ENCODE measurements at places on chromosomes 1 and 21.

DNA sequence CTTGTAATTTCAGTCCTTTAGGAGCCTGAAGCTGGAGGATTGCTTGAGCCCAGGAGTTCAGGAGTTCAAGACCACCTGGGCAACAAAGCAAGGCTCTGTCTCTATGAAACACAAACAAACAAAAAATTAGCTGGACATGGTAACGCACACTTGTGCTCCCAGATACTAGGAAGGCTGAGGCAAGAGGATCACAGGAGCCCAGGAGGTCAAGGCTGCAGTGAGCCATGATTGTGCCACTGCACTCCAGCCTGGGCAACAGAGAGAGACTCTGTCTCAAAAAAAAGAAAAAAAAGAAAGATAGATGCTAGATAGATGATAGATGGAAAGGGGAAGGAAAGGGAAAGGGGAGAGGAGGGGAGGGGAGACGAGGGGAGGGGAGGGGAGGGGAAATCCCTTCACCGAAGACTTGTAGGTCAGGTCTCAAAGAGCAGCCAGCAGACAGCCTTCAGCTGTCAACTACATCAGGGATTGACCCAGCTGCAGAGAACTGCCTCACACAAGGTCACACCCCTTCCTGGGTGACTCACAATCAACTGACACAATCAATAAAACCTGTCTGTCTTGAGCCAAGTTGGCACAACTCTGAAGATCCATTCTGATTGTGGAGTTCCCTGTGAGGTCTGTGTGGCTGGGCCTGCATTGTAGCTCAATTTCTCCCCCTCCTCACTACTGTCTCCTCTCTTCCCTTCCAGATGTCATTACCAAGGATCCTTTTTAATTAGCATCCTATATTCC, 200.6 kb downstream of the RGS7 start:
- no peak for DNase-seq

GRCh38 chr1:22323141-22323845, 128.4 kb upstream of the ZBTB40 start:
- no peak for DNase-seq

DNA sequence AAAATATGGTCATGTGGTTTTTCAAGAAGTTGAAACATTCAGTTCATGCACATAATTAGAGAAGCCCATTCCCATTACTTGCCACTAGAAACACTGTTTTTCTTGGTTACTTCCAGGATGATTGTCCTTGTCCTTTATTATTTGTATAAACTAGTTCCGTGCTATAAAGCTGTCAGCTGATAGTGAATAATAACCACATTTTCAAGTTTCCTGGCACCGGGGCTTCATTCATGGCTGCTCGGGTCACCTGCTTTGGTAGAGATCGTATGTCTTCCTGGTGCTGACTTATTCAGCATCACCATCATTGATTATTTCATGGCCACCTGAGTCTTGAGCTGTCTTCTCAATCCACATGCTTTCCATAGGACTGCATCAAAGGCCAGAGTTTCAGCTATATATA, 62.9 kb upstream of the ZNF326 start:
- no peak for DNase-seq

- no peak for DNase-seq
Measured at GRCh38 chr1:205190845-205191577, 20.5 kb downstream of the DSTYK start.

DNA sequence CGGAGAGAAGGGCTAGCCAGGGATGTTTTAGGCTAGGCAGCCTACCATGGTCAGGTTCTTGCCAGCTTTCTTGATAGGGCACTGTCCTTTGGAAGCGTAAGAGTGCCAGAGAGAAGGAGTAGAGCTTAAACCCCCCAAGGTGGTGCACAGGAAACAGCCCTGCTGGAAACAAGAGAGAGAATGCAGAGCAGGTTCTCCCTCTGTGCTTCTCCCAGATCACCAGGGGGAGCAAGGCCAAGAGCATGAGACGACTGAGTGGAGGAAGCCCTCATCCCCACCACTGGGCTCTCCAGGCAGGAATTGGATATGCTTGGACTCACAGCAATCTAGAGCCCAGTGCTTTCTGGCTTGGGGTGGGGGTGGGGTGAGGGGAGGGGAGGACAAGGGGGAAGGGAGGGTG, 49.8 kb downstream of the ATP2B4 start:
- DNase-seq, result no peak

- DNase-seq, result no peak
Measured at GRCh38 chr1:15955552-15955951, 20.3 kb downstream of the ZBTB17 start.

- peak; percentile 25 for DNase-seq
Measured at GRCh38 chr1:225772323-225772768, 5.3 kb upstream of the SRP9 start.

GRCh38 chr1:183711741-183712361, 58.7 kb upstream of the APOBEC4 start:
- DNase-seq, result no peak

DNA sequence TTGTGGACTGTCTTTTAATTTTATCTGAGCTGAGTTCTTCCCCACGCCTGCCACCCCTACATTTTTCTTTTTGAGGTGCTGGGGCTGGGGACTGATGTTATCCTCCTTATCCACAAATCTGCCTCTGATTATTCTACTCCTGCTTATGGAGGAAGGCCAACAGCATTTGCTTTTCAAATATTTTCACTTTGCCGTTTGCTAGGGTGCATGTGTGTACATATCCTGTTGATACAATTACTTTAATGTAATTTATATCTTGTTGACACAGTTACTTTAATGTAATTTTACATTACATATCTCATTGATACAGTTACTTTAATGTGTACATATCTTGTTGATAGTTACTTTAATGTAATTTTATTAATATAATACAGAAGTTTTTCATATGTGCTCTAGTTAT, 36.2 kb downstream of the PRRC2C start:
- no peak for DNase-seq

DNA sequence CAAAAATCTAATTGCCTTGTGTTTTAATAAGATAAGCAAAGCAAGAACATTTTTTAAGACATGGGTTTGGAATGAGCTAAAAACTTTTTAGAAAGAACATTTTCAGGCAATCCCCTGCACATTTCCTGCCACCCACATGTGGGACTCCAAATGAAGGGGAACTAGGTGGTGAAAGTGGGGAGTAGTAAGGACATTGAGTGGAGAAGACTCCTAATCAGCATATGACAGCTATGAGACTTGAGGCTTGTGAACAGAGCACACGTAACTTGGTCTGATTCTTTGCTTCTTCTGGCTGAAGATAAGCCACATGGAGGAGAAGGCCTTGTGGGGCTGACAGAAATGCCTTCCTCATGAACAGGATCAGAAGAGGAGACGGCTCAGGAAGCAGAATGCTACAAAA, 50.3 kb downstream of the FCER1A start:
- DNase-seq, result no peak

GRCh38 chr1:167118188-167118587, 24.3 kb downstream of the STYXL2 start:
- no peak for DNase-seq

- DNase-seq, result no peak
Measured at GRCh38 chr1:179034720-179035119, 9.0 kb downstream of the FAM20B start.

- peak; percentile 53 for DNase-seq
Measured at GRCh38 chr1:26853156-26853555, 9.8 kb upstream of the SFN start.

DNA sequence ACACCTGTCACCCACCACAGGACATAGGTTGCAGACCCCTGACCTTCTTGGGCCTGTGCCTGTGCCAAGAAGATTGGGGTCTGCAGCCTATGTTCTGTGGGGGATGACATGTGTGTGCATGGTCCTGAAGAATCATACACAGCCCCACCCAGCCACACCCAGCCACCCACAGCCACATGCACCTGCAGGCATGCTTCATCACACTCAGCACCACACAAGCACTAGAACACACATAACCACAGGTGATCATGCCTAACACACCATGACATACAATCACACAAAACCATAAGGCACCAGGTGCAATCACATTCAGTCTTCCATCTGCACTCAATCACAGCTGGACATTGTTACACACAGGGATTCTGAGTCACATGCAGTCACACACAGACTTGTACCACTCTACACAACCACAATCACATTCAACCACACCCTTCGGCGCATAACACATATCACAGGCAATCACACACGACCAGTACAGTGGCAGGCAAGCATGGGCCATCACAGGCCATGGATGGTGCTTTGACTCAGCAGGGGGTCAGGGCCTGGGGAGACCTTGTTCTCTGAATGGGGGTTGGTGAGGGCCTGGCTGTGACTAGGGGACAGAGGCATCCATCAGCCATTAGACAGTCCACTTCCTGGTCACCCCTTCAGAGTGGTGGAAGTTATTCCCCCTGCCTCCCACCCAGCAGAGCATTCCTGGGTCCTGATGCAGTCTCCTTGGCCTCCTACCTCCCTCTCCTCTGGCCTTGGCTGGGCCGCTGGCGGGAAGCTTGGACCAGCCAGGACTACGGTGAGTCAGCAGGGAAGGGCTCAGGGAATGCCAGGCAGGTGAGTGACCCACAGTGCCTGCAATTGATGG, 44.3 kb upstream of the EPS8L3 start:
- DNase-seq, result no peak

DNA sequence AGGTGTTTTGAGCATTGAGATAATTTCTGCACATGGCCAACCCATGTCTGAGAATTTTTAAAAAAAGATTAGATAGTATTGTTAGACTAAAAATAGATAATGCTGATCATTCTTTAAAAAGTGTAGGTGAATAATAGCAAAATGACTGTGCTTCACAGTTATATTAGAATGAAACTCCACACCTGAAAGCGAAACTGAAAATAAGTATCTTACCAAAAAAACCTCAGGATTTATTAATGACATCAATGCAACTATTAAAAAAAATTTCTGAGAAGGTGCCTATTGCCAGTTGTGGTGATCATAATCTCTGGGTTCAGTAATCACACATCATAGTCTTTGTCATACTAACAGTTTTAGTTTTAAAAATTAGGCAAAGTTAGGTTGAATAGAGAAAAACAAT, 36.5 kb downstream of the PLA2G4A start:
- DNase-seq, result no peak

DNA sequence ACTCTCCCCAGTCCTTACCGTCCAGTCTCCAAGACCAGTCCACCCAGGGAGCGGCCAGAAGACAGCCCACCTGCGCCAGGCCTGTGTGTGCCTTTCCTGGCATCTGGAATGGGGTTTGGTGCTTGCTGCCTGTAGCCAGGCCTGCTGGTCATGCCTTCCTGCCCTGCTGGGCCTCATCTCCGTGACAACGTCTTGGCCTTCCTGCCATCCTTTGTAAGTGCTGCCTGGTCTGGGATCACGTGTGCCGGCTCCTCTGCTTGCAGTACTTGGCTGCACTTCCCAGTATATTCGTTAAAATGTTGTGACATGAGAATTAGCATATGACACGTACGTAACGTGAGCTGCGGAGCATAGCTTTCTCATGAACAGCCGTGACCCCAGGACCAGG, 145.3 kb upstream of the COL6A1 start:
- no peak for DNase-seq

DNA sequence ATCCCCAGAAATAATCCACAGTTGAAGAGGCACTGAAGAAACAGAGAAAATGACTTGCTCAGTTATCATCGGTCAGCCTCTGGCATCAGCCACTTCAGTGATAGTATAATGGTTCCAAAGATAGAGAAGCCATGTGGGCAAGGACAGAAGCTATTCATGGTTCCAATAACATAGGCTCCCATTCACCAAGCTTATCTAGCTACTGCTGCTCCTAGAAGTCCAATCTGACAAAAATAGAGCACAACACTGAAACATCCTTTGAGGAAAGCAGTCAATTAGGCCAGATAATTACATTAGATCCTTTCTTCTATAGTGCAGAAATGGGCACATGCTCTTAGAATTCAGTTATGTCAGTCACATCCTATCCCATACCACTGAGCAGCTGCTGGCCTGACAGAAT, 33.5 kb upstream of the CRB1 start:
- no peak for DNase-seq

DNA sequence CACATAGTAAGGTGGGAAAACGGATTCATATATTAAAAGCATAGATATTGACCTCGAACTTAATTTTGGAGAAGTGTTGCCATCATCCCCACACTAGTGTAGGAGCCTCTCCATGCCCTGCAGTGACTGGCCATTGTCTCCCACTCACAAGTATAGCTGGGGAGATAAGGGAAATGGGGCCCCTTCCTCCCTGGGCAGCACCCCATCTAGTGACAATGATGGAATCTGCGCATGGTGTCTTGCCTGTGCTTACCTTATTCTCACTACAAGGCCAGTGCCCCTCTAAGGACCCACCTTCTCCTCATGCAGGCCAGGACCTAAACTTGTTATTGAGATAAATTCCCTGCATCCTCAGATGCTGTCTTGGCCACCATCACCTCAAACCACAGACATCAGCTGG, 374.9 kb downstream of the NTNG1 start:
- DNase-seq, result no peak

DNA sequence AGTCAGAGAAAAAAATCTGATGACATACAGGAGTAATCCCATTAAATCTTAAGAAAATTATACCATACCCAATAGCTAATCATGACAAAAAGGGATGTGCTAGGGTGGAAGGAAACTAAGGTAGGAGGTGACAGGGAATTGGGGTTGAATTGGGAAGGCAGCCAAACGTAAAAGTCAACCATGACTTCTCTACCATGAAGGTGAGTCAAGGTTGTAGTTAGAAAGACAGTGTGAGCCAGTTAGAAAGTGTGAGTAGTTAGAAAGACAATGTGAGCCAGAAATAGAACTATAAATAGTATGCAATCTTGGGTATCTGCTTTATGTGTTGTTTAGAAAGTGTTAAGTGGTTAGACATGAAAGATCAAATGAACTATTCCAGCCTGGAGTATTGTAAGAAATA, 556.8 kb downstream of the AGBL4 start:
- DNase-seq, result no peak

- no peak for DNase-seq
Measured at GRCh38 chr1:224734261-224734935, 118.3 kb downstream of the CNIH3 start.

- DNase-seq, result no peak
Measured at GRCh38 chr1:10791105-10791951, 5.1 kb downstream of the CASZ1 start.

DNA sequence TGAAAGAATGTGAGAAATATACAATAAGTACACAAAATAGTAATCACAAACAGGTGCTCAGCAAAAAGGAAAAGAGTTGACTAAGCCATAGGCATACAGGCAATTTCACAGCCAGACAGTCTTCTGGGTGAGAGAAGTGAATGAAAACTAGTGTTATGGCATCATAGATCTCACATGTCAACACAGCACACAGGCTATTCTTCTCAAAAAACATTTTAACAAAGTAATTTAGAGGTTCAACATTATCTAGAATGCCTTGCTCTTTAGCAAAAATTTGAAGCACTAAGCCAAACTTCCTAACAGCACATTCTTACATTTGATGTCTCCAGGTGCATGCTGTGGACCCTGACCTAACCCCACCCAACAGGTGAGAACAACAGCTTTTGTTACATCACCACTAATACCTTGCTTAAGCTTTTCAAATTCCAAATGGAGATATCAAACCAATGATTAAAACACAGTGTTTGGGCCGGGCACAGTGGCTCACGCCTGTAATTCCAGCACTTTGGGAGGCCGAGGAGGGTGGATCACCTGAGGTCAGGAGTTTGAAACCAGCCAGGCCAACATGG, 30.5 kb downstream of the OTUD7B start:
- no peak for DNase-seq

All from stimulated activated CD4-positive, alpha-beta T cell treated with anti-CD3 and anti-CD28 coated beads, Interleukin-12 subunit alpha, Interleukin-12 subunit beta, amount 100 ng/mL, for 24 hours (primary cell).